ENCODE measurements at places on chromosomes 13 and 19.
A peak's percentile ranks its signal among the peaks of the same experiment; 100 is the strongest.

GRCh38 chr13:90416938-90417337 lies 930.5 kb upstream of the MIR17HG start:
- no peak for DNase-seq

DNA sequence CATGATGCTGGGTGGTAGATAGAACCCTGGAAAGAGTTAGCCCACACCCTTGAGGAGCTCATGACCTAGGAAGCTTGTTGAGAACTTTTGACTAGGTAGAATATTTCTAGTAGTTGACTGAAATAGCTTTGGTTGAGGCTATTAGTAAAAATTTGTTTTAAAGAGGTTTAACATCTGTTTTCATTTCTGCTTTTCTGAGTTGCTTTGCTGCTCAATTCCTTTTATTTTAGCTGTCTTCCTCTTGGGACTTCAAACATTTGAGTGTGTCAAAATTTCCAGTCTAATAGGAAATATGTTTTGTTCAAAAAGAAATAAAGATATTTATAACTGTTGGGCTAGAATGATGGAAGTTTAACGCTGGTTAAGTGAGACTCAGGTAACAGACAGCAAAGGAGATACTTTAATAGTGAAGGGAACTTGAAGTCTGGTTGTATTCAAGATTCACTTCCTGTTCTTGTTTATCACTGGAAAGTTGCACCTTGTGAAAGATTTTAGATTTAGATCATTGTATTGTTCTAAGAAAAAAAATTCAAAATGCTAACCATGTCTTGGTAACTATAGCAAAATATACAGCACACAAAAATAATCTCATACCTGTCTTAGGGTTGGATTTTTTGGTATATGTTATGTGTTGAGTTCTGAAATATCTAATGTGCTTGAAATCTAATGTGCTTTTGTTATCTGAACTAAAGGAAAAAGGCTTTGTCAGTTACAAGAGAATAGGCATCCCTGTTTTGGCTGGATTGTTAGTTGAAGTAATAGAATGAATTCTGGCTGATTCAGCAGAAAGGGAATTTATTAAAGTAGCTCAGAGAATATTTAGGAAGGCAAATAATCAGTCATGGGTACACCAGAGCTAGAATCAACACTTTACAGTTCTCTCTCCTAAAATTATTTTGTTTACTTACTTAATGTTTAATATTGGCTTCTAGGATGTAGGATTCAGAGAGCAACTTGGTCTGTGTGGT lies 24.4 kb upstream of the GPR18 start:
- DNase-seq: no peak

- DNase-seq: no peak
These were observed 1.6 kb downstream of the GATAD2A start for GRCh38 chr19:19406878-19407632.

GRCh38 chr13:94416454-94417080 lies 62.9 kb downstream of the DCT start:
- no peak for DNase-seq

DNA sequence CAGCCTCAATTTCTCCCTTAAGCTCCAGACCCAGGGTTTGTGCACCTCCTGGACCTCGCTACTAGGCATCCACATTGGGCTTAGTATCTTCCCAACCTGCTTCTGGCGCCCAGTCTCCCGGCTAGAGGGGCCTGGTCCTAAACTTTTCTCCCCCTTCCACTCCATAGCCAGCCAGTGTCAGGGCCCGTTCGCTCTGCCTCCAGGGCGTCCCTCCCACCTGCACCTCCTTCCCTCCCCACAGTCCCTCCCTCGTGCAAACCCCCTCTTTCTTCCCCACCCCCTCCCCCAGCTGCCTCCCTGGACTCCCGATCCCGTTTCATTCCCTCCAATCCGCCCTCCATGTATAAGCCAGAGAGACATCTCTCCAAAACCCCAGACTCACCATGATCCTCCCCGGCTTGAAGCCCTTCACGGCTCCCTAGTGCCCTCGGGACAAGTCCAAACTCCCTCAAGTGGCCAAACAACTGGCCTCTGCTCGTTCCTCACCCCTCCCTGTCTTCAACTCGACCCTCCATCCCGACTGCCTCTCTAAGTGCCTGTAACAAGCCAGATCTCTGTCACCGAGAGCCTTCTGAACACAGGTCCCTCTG lies 997 bp upstream of the SAMD4B start:
- DNase-seq: no peak

DNA sequence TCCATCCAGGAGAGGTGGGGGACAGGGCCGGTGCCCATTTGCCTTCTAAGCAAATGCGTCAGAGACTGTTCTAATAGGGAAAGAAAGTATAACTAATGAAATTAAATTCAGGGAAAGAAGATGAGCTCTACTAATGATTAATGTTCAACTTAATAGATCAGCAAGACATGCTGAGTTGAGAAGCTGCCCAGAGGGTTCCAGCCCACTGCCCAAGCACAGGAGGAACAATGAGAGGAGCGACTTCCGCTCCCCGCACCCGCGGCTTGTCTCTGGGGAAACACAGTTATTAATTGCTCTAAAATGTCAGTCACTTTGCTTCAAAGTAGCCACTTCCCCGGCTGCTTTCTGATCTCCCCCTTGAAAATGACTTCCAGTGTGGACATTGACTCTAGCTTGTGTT lies 331.3 kb downstream of the UQCRFS1 start:
- DNase-seq: no peak

GRCh38 chr13:42041011-42041683 lies 7.3 kb upstream of the DGKH start:
- peak; percentile 31 for DNase-seq

GRCh38 chr19:5358173-5358800 lies 17.7 kb upstream of the PTPRS start:
- no peak for DNase-seq

DNA sequence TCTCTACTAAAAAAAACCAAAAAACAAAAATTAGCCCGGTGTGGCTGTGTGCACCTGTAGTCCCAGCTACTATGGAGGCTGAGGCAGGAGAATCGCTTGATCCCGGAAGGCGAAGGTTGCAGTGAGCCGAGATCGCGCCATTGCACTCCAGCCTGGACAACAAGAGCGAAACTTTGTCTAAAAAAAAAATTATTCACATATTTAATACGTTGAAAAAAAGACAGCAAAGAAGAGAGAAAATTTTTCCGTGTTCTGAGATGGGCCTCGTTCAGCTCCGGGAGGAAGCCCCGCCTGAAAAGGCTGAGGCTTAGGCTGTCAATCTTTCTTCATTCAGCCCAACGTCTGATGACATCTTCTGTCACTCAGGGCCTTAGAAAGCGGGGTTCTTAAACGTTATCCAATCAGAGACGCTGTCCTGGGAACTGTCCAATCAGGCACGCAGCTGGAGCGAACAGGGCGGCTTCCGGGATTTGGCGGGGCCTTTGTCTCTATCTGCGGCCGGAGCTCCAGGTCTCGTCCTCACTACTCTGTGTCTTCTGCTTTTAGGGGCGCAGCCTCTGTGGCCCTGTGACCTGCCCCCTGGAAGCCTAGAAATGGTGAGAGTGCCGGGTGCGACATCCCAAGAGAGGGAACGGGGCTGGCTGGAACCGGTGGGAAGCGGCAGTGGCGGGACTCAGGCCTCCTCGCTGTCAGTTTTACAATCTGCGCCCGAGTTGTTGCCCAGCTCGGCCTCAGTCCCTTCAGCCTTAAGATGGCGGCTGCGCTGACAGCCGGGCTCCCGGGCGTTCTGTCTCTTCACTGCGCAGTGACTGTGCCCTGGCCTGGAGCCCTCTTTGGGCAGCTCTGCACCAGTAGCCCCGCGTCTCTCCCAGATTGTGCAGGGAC lies at the start of gene ZNF726:
TSS of gene ZNF726 (plus strand) at position 485 of the 885 bp plus-strand sequence. CDS start at position 594, 109 bp downstream.
- DNase-seq: peak; percentile 90

DNA sequence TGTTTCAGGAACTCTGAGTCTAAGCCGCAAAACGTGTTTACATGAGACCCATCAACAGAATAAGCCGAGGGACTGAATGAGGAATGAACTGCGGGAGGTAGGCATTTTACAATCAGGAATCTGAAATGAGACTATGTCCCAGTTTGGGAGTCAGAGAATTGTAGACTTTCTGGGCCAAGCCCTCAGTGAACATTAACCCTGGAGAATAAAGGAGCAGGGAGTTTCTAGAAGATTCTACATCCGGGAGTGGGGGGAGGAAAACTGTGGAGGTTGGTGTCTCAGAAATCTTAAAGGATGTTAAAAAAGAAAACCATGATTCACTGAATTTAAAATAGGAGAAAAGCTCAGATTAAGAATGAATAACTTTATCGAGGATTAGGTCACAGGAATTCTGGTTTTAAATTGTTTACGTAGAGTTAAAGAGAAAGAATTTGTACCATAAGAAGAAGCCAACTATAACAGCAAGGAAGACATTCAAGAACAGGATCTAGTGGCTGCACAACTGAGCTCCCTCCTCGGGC lies 18.5 kb downstream of the RFX2 start:
- DNase-seq: no peak

- DNase-seq: no peak
These were observed 97.5 kb downstream of the RGCC start for GRCh38 chr13:41554626-41555386.

DNA sequence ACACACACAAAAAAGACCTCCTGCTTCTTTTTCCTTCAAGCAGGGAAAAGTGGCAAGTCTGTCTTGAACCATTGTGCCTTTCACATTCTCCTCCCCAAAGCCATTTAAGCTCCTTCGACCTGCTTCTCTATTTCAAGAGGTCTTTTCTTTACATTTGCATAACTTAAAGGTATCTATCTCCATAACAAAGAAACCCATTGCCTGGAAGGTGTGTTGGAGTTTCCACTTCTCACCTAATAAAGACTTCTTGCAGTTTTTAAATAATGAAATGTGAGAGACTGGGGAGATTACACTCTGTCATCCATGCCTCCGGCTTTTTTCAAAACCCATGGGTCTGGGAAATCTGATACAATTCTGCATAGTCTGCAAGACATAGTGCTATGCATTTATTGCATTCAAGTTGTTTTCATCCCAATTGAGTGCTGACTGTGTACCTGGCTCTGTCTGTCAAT lies 41.8 kb upstream of the NBEA start:
- DNase-seq: no peak

- no peak for DNase-seq
These were observed 33.5 kb downstream of the FBN3 start for GRCh38 chr19:8115805-8116396.

DNA sequence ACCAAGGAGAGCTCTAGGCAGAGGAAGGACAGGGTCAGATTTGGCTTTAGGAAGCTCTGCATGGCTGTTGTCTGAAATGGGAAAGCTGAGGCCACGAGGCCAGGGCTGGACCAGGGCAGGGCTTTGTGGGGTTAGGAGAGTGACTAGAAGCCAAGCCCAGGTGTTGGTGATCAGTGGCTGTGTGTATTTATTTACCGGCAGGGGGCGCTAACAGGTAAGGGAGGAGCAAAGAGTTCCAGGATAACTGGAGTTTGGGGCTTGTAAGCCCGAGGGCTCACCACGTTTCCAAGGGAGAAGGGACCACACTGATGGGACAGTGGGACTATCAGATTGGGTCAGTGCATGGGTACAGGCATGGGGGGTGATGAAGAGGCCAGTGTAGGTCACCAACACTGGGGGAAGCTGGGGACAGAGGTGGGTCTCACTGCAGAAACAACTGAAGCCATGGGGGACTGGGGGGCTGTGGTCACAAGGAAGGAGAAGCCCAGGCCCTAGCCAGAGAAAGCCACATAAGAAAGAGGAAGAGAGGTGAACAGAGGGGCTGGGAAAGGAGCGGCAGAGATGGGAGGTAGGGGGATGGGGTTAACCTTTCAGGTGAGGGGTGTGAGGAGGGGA lies 3.9 kb downstream of the TMEM147 start:
- no peak for DNase-seq

GRCh38 chr19:33756177-33756576 lies 40.5 kb upstream of the KCTD15 start:
- no peak for DNase-seq

DNA sequence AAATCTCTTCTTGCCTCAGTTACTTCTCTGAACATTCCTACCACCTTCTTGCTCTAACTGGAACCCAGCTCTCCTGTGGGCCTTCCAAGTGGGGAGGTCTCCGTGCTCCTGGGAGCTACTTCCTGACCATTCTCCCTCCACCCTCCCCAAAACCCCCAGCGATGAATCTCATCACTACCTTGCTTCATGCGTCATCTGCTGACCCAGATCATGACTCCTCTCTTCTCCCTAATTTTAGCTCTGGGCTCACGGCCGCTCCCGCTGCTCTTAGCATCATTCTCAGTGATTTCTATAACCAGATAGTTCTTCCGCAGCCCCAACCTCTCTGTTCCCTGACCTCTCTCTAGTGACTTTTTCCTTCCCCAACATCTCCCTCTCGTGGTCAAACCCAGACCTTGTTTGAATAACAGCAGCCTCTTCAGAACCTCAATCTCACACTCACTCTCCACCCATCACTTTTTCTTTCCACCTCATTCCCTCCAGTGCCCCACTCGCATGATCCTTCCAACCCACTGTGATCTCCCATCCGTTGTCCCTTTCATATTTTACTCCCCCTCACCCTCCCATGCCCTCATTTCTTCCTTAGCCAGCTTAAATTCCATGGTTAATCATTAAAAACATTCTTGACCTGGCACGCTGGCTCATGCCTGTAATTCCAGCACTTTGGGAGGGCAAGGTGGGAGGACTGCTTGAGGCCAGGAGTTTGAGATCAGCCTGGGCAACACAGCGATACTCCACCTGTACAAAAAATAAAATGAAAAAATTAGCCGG lies 21.8 kb downstream of the MRPS12 start:
- DNase-seq: no peak

DNA sequence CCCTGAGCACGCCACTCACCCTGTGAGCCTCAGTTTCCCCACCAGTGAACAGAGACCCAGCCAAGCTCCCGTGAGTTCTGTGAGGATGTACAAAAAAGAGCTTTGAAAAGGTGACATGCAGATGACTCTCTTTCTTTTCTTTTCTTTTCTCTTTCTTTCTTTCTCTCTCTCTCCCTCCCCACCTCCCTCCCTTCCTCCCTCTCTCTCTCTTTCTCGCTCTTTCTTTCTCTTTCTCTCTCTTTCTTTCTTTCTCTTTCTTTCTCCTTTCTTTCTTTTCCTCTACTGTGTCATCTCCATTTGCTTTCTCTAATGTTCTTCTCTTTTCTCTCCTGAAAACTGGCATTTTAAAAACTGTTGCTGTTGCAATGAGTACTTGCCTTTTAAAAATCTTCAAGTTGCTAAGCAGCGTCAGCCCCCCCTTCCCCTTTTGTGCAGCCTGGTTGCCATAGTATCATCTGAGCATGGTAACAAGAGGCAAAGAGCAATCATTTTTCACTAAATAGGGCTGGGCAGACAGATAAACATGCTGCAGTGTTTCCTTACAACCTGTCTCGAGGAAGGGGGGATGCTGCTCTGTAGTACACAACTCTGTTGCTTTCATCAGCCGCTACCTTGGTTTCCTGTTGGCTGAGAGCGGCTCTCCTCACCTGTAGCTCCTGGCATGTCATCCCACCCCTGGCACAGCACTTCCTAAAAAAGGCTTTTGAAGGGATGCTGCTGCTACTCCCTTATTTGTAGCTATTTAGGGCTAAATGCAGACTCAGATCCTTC lies 108.7 kb upstream of the MBNL2 start:
- no peak for DNase-seq

- no peak for DNase-seq
These were observed 3.2 kb downstream of the KLF16 start for GRCh38 chr19:1860042-1860775.

DNA sequence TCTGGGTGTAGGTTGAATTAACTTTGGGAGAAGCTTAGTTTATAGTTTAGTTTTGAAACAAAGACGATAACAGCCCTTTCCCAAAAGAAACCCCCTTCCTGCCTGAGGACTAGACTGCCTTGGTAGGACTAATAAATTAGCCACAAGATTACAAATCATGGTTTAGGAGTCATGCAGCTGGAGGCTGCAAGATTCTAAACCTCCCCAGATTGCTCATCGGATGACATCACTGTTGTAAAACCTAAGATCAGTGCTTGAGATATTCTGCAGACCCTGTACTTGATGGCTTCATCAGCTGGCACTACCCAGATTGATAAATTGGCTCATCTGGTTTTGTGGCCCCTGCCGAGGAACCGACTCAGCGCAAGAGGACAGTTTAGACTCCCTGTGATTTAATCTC lies 35.9 kb upstream of the MPHOSPH8 start:
- DNase-seq: no peak
